BJ (cell line): ENCODE measurements at places on chromosomes 2 and 18.

GRCh38 chr2:216653931-216654365 lies 20.7 kb downstream of the IGFBP2 start:
- no peak for DNase-seq

DNA sequence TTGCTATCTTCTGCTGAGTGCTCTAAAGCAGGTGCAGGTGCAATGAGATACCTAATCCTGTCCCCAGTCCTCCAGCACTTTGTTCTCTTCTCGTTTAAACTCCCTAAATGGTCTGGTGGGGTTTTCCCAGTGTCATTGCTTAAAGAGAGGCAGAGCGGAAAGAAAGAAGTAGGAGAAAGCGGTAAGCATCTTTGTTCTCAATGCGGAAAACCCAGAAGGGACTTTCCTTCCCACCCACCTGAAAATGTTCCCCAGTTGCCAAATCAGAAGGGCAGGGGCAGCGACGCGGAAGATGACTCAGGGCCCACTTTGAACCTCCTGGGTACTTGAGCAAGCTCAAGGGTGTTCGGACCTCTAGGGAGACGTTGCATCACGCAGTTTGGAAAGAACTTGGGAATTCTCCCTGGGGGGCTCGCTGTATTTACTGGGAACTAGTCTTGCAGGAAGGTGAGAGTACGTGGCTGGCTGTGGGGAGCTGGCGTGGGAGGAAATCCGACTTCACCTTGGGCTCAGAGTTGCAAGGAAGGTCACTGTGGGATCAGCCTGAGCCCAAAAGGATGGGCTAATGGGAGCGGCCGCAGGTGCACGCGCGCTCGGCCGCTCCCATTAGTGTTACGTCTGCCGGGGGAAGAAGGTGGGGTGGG lies 589 bp upstream of the SGPP2 start:
- DNase-seq = no peak

DNA sequence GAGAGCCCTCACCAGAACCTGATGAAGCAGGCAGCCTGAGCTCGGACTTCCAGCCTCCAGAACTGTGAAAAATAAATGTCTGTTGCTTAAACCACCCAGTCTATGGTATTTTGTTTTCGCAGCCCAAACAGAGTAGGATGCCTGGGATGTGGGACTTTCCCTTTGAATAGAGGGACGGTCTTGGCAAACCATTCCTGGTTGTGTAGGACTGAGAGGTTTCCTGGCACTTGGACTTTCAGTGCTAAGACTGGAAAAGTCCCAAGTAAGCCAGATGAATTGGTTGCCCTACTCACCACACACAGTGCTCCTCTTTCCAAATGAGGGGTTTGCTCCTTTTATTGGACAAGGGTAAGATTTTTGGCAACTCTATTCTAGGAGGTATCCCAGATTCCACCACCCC lies 46.8 kb upstream of the ACMSD start:
- DNase-seq = no peak

DNA sequence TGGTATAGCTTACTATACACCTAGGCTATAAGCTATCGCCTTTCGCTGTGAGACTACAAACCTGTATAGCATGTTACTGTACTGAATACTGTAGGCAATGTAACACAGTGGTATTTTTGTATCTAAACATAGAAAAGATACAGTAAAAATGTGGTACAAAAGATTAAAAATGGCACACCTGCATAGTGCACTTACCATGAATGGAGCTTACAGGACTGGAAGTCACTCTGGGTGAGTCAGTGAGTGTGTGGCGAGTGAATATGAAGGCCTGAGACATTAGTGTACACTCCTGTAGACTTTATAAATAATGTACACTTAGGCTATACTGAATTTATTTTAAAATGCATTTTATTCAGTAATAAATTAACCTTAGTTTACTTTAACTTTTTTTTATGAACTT lies 258.2 kb upstream of the SP5 start:
- DNase-seq = no peak

- no peak for DNase-seq
Observed at GRCh38 chr18:48952287-48953103, 1.7 kb upstream of the SMAD7 start.

DNA sequence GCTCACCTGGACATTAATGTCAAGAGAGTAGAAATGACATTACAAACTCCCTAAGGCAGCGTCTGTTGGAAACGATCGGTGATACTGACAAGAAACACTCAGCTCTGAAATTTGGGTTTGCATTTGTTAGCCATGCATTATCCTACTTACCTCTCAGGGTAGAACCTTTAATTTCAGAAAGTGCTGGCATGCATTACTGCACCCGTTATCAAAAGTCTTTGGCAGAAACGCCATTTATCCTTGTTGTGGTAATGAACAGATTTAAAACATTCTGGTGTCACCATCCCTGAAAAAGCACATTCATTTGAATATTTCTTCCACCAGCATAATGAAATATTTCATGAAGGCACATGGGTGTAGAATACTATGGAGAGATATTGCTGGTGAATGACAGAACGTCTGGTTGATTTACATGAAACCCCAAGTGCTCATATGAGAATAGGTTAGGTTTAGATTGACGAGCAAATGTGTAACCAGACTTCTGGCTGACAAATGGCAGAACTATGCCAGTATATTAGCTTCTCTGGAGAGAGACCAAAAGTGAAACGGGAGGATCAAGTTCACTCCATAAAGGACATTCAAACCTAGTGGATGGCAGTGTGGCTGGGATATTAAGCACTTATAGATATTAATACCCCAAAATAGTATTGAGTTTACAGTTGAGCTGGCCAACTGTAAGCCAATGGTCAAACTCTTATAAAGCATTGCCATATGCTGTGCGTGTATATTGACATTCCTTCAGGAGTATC lies 53.5 kb upstream of the ITGB6 start:
- DNase-seq = no peak

DNA sequence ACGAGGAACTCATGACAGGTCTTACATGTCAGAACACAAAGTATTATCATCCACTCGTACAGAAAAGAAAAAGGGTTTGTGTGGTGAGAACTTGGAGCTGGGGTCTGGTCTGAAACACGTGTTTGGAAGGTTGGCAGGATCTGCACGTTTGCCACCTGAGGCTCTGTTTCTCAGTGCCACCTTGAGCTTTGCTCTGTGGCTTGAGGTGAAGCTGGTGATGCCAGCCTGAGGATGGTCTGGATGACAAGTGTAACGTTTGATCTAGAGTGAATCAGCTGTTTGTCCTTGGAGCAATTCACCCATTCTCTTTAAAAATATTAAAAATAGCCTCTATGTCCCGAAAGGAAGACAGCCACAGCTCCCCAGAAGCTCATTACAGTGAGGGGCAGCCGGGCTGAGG lies 45.4 kb upstream of the KLF11 start:
- no peak for DNase-seq

DNA sequence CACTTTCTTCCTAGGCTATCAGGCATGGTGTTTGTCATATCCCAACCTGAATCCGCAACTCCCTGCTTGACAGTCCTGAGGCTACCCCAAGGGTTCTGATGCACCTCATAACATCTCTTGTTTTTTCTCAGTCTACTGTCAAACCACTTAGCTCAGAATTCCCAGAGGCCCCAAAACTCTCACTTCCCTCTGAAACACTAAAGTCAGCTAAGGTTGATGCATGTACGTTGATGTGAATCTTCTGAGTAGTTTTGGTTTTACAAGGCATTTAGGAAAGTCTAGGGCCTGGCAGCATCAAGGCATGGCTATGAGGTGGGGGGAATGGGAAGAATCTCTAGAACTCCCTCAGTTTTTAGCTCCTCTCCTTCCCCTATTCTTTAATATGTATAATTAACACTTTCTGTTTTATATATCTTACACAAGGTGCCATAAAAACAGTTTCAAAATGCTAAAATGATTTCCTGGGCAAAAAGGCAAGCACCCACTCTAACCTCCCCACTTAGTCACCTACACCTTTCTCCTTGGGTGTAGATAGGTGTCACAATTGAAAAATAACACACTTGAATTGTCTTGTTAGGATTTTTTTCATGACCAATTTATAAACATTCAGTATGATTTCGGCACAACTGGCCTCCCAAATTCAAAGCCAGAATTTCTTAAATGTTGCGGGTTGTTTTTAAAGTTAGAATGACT lies 71.4 kb upstream of the TANK start:
- no peak for DNase-seq

DNA sequence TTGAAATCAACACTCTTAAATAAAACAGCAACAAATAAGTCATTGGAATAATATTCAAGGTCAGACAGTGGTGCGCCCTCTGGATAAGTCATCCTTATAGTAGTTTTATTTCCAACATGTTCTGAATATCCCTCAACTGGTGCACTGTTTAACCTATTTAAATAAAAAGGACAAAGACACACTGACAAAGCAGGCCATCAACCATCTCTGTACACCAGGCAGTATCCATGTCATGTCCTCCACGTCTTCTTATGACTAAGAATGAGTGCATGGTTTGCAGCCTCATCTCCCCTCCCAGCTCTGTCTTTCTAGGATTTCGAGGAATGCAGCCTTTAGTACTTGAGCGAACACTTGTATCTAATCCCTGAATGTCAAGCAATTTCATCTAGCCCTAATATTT lies 42.4 kb downstream of the ST3GAL5 start:
- DNase-seq = peak; percentile 63

- no peak for DNase-seq
Observed at GRCh38 chr2:219045937-219046550, 4.7 kb upstream of the CFAP65 start.

DNA sequence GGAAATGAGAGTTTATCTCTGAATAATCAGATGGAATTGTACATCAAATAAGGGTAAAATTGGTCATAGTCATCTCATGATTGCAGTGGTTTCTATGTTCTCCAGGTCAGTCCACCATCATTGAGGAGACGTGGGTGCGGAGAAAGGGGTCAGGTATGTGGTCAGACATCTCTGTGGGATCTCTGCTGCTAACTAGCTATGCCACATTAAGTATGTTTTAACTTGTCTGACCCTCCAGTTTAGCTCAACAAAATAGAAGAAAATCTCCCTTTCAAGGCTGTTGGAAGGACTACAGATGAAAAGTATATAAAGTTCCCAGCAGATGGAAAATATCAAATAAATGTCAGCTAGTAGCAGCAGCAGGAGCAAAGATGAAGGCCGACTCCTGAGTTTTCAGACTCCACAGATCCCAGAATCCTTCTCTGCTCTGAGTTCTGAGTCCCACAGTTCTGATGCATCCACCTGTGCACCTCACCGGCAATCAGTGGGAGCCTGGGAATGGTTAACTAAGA lies 106.6 kb upstream of the CYP1B1 start:
- DNase-seq = no peak

GRCh38 chr2:66466433-66466832 lies 31.5 kb downstream of the MEIS1 start:
- DNase-seq = no peak

GRCh38 chr18:7754258-7754657 lies 187.1 kb downstream of the PTPRM start:
- DNase-seq = no peak

DNA sequence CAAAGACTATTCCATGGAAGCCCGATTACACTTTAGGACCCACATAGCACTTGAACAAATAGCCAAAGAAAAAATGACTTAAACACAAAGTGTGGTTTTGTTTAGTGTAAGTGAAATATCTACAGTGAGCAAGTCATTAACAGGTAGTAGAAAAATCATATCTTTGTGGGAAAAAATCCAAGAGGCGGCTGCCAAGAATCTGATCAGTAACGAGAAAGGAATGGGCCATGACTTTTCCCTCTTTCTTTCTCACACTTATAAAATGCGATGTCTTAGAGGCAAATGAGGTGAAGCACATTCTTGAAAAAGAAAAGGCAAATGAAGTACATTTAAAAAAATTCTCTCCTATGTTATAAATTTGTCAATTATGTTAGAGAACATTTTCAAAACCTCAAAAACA lies 12.9 kb upstream of the GEMIN6 start:
- DNase-seq = no peak

GRCh38 chr18:51135795-51136194 lies 61.7 kb downstream of the MEX3C start:
- DNase-seq = no peak

- no peak for DNase-seq
Observed at GRCh38 chr2:238421695-238422035, 5.1 kb upstream of the ASB1 start.

DNA sequence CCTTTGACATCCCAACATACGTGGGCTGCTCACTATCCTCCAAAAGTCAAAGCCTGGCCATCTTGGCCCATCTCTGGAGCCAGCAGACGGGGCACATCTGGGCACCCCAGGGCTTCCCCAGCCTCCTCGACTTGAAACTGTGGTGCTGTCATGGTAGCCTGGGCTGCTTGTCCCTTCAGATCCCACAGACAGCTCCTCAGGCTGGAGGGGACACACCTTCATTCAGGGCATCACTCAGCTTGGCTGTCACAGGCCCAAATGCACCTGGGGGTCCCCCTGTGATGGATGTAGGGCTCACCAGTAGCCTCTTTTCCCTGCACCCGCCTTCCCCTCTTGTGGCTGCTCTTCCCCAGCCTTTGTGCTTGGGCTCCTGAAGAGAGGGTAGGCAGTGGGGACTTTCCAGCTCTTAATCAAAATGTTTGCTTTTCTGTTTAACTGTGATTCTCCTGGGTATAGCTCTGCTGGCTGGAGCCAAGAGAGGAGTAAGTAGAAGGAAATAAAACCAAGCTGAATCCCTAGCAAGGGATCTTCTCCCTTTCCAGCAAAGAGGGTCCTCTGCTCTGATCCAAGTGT lies 92.3 kb downstream of the GYPC start:
- no peak for DNase-seq
